ENCODE measurements at places on chromosomes 4 and X. TPM values are rescaled to one million over a fixed set of nuclear protein-coding genes. Genes with fewer than 3 reads are reported as not detected.

DNA sequence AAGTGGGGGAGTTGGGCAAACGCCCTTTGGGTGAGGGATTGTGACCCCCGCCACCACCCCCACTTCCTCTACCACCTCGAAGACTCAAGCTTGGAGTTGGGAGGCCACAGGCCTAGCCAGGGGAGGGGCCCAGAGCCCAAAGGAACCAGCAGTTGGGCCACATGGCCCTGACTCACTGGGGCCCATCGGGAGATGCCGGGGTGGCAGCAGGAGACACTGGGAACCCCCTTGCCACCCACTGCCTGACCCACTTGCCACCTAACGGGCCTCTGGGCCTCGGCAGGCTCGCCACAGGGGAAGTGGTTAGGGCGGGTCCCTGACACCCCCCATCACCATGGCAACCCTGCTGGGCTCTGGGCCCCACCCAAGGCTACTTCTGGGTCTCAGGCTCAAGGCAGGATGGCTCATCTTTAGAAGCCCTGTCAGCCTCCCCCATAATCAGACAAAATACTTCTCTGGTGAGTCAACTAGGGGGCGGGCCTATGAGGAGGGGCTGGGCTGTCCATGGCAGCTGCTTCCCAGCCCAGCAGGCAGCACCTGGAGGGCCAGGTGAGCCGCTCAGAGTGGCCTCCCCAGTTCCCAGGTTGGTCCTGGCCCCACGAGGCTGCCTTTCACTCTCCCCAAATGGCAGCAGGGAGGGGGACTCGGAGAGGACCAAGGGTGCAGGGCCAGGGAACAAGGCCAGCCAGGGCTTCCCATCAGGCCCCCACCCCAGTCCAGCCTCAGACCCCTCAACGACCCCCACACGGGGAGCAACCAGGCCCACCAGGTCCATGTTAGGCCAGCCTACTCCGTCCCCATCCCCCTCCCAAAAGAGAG, 5.6 kb downstream of the FLNA start:
- peak; percentile 41 for DNase-seq

- DNase-seq = no peak
These were observed 50.9 kb downstream of the CPZ start for GRCh38 chr4:8643441-8643840.

GRCh38 chr4:112031712-112032328, 113.4 kb upstream of the FAM241A start:
- DNase-seq = peak; percentile 78

- DNase-seq = no peak
These were observed 51.4 kb downstream of the OTC start for GRCh38 chrX:38403834-38404233.

- DNase-seq = no peak
These were observed 420.5 kb upstream of the TECRL start for GRCh38 chr4:64829749-64830148.

GRCh38 chr4:132991111-132991510, 158.0 kb upstream of the PCDH10 start:
- DNase-seq = no peak

- DNase-seq = no peak
These were observed 58.9 kb downstream of the PLAC1 start for GRCh38 chrX:134599184-134599914.

- no peak for DNase-seq
These were observed 53.0 kb upstream of the RASSF6 start for GRCh38 chr4:73673286-73673685.

GRCh38 chr4:78292341-78292740, 235.2 kb downstream of the FRAS1 start:
- no peak for DNase-seq

- no peak for DNase-seq
These were observed 64.3 kb downstream of the HTRA3 start for GRCh38 chr4:8333726-8334460.

DNA sequence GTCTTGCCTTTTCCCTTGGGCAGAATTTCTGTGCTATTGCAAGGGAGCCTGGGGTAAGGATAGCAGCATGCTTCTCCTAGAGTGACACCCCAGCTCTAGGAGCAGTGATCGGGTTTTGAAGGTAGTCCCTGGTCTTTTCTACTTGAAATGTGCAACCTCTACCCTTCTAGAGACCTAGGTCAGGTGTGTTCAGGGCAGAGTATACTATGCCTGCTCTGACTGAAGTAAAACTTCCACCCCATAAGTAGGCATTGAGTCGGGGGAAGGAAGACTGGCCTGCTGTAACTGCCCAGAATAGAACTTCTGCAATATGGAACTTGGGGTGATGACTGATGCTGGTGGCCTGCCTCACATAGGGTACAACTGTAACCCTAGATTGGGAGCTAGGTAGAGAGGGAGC, 80.9 kb downstream of the ARHGAP36 start:
- DNase-seq = no peak

- no peak for DNase-seq
These were observed 7.3 kb upstream of the BRWD3 start for GRCh38 chrX:80817002-80817401.

MAGEA9B gene
- not detected for total RNA-seq

KIF4A gene
- total RNA-seq = 30.6 TPM

FHIP1A gene
- 95.8 TPM for total RNA-seq

PCDH11X gene
- total RNA-seq = 22.6 TPM

Data from GM23338 (cell line).